Cortex of kidney (tissue), 1 donor: ENCODE measurements at places on chromosomes 2 and 18.

DNA sequence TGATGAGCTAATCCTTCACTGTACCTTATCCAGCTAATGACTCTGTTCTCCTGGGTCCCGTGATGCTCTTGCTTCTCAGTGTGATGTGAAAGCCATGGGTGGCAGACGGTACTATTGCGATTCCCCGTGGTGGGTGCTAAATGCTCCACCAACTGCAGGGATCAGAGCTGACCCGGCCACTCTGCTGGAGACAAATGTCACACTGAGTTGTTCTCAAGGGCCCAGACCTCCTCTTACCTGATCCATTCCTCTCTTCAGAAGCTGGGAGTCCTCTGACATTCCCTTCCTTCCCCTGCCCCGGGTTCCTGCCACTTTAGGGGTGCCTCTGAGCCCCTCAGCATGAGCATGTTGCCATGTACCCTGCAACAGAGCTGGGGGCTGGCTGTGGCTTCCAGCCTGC, 105.1 kb downstream of the MAPK4 start:
- no peak for DNase-seq

GRCh38 chr2:218298314-218298875, 6.1 kb upstream of the TMBIM1 start:
- no peak for DNase-seq

- DNase-seq: no peak
These were observed 6.5 kb downstream of the BIN1 start for GRCh38 chr2:127100251-127101047.

GRCh38 chr2:128280901-128281321, 37.8 kb downstream of the HS6ST1 start:
- no peak for DNase-seq

DNA sequence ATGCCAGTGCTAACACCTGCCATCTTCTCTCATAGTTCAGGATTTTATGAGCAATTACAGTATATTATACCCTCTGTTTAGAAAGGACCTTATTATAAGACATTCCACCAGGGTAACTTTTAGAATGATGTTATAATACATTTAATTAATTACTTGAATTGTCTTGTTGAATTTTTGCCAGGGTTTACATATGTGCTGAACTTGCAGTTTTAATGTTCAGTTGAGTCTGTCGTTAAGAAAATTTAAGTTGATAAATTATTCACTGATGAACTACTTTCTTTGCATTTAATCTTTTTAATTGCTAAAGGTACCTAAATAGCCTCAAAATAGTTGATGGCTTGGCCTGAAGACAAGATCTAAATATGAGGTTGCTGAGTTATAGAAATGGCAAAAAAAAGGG, 68.1 kb downstream of the SCN2A start:
- DNase-seq: no peak

DNA sequence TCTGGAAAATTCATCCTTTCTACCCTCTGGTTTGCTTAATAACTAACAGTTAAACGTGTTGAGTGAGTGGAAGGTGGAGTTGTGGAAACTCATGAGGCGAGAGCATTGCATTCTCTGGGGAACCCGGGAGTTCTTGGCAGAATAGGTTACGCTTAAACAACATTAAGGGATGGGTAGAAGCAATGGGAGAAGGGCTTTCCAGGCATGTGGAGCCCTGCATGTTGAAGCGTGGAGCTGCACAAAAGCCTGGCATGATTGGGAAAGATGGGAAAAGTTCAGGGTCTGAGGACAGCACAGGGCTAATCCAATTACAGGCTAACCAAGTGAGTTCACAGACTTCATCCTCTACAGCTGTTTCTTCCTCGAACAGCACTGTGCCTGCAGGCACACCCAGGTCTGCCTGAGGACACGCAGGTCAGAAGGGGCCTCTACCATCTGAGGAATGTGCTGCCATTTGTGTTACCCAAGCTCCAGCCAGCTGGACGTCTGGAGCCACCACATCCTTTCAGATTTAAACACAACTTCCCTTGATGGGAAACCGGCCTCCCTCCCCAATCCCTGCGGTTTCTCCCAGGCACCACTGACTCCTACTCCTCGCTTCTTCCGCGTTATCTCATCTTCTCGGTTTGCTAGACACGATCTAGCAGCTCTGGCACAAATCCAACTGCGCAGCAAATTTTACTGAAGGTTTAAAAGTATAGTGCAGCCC, 164.2 kb downstream of the ANTXR1 start:
- no peak for DNase-seq

DNA sequence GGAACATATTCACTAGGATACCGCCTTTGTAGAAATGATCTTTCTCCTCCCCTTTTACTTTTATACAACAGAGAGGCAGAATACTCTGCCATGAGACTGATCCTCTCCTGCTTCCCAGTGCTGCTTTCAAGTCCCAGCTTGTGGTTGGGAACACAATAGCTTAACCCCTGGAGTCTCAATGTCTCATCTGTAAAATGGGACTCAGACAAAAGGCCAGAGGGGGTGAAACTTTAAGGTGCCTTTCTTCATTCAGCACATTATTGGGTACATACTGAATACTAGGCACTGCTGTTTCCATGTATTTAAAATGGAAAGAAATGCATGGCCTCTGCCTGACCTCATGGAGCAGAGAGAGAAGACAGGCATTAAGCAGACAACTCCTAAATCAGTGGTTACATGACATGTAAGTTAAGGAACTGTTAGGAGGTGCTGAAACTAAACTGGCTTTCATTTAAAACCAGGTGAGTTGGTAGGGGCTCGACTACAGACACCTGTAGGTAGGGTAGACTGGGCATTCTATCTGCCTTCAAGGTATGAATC, 53.8 kb downstream of the MAP4K4 start:
- DNase-seq: no peak

GRCh38 chr2:149561309-149561926, 26.2 kb downstream of the MMADHC start:
- no peak for DNase-seq

DNA sequence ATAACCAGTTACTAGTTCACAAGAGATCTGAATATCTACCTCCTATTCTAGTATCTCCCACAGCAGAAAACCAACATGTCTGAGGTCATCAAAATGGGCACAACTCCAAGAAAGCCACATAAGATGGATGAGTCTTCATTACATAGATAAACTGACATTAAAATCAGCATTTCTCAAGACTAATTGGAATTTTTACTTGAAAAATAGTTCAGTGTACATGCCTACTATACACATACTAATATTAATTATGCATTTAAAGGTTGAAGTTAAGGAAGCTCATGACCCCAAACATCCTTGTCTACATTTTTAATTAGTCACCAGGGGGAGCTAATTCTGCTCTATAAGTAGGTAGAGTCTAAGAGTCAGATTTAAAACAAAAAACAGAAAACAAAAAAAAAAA, 41.9 kb downstream of the ZNF521 start:
- no peak for DNase-seq

DNA sequence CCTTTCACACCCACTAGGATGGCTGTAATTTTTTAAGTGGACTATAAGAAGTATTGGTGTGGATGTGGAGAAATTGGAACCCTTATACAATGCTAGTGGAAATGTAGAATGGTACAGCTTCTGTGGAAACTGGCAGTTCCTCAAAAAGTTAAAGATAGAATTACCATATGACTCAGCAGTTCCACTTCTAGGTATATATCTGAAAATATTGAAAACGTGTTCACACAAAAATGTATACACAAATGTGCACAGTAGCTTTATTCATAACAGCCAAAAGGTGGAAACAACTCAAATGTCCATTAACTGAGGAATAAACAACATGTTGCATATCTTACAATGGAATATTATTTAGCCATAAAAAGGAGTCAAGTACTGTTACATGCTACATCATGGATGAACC, 17.7 kb downstream of the TANK start:
- no peak for DNase-seq

GRCh38 chr2:147388217-147388616, 456.6 kb upstream of the ACVR2A start:
- DNase-seq: no peak

GRCh38 chr18:22544626-22545025, 126.9 kb upstream of the CTAGE1 start:
- DNase-seq: no peak

DNA sequence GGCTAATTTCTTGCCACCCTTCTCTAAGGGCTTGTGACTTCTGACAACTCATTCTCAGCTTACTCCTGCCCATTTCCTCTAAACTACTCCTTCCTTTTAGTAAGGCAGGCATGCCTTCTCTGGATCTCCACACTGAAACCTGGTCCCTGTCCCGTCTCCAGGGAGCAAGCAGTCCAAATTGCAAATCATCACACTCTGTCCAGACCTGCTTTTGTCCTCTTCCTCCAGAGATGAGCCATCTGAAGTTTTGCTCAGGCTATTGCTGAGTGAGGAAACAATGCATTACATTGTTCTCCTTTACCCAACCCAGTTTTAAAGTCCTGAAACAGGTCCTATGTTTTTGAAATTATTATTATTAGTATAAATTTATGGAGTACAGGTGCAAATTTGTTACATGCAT, 57.3 kb downstream of the ARHGAP25 start:
- no peak for DNase-seq

- no peak for DNase-seq
These were observed at the start of gene LCLAT1 for GRCh38 chr2:30447149-30448045. TSS of gene LCLAT1 (plus strand) at chr2:30447246. CDS start at chr2:30525591, 78,345 bp downstream.

- no peak for DNase-seq
These were observed 42.6 kb downstream of the INPP4A start for GRCh38 chr2:98487101-98487805.

GRCh38 chr2:47257946-47258348, 102.8 kb upstream of the STPG4 start:
- no peak for DNase-seq

DNA sequence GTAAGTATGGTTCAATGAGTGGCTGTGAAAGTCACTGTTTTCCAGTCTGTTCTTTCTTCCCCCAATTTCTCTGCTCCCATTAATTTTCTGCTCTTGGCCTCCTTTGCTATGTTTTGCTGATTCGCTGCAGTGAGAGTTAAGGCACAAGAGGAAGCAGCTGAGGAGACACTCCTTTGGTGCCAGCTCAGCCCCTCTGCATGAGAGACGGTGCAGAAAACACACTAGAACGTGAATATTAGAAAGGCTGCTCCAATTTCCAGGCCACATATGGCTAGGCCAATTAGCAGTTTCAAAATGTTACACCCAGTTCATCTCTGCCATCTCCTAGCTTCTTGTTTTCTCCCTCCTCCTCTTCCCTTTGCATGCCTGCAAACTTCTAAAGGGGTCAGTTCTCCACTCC, 38.9 kb downstream of the AKAIN1 start:
- no peak for DNase-seq

- DNase-seq: no peak
These were observed 83.7 kb downstream of the EN1 start for GRCh38 chr2:118763797-118764196.

DNA sequence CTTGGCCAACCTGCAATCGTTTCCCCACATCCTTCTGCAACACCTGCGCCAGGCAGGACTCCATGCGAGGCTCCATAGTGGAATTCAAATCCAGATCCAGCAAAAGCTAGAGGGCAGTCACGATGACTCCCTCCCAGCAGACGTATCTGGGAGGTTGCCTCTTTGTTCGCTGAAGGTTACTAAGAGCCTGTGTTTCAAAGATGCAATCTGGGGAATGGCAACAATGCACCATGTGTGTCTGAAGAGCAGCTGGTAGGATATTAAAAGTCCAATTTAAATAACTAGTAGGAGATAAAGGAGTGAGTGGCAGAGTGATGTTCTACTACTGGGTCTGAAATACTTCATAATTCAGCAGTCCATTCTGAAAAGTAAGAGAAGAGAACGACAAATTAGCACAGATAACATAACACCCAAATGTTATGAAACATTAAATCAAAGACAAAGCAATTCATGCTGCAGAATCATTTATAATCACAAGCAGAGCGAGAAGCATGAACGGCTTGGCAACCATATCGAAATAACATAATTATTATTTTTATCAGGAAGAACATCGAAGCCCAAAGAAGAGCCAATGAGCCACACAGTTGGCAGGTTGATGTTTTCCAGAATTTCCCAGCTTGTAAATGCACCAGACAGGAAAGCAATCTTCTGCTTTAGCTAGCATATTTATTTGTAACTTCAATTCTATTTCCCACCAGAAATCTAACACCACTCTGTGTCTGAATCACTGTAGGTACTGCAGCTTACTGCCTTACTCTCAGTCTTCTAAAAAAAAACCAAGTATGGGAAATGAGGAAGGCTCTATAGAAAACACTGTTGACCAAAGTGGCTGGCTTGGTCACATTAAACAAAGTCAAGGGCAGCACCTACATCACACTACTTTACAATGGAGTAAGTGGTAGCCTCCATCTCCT, 43.2 kb downstream of the CLASP1 start:
- DNase-seq: no peak

DNA sequence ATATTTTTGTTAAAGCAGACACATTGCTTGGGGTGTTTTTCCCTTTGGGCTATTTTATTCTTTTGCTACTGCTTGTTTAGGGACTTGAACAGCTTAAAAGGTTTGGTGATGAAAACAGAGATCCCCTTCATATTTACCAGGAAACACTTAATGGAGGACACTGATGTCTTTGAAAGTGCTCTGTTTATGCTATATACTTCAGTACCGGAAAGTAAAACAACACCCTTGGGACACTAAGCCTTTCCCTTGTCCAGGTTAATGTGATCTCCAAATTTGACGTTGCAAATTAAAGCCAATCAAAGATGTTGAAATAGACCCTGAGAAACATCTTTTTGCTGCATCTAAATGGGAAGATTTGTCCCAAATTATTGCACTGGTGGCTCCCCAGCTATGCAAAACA, 564.6 kb upstream of the PKDCC start:
- no peak for DNase-seq

GRCh38 chr2:99615247-99615771, 125.5 kb upstream of the REV1 start:
- no peak for DNase-seq

- no peak for DNase-seq
These were observed 786 bp downstream of the TET3 start for GRCh38 chr2:73985308-73986084.

- DNase-seq: no peak
These were observed 37.3 kb upstream of the TANK start for GRCh38 chr2:161122772-161123530.

DNA sequence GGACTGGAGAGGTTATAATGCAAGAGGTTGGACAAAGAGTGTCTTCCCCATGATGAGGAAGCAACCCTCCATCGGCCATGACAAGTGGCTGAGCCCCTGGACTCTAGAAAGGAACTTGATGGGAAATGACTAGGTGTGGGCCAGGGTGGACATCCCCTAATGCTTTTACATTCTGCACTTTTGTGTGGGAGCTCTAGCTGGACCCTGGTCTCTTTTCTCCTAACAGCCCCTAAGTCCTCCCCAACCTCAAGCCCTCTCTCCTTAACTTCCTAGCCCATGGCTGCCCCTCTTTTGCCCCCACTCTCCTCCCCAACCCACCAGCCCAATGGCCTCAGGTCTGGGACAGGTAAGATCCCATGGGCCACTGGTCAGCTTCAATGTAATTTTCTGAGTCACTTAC, 2.4 kb downstream of the CD207 start:
- DNase-seq: no peak

GRCh38 chr18:55633032-55633431, 45.0 kb upstream of the TCF4 start:
- no peak for DNase-seq

GRCh38 chr2:120396013-120396860, 50.3 kb downstream of the INHBB start:
- no peak for DNase-seq
